ENCODE measurements at places on chromosomes 1 and 21.

GRCh38 chr1:184404727-184405027 is 17.8 kb downstream of the C1orf21 start:
- no peak for DNase-seq

DNA sequence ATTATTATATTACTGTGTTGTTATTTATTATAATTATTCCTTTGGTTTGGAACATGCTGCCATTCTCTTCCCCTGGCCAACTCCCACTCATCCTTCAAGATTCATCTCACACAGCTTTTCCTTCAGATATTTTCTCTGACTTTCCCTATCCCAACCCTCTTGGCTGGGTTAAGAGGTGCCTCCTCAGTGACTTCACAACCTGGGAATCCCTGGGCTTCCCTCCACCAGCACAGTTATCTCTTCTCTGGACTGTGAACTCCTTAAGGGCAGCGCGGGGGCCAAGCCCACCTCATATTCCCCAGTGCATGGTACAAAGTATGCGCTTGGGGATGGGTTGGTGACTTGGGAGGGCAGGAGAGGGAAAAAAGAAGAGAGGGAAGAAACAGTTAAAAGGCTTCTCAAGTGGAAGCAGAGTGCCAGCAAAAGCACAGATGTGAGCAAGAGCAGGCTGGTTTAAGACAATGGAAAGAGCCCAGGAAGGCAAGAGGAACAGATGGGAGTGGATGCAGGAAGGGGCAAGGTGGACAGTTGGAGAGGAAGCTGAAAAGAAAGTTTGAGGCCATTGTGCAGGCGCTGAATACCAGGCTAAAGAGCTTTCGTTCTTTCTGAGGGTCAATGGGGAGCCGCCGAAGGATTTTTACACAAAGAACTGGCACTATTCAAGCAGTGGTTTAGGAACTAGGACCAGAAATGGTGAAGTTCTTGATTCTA is 132.3 kb downstream of the BEND5 start:
- DNase-seq = no peak

GRCh38 chr21:46455575-46456385 is 2.9 kb upstream of the DIP2A start:
- DNase-seq = peak; percentile 74

DNA sequence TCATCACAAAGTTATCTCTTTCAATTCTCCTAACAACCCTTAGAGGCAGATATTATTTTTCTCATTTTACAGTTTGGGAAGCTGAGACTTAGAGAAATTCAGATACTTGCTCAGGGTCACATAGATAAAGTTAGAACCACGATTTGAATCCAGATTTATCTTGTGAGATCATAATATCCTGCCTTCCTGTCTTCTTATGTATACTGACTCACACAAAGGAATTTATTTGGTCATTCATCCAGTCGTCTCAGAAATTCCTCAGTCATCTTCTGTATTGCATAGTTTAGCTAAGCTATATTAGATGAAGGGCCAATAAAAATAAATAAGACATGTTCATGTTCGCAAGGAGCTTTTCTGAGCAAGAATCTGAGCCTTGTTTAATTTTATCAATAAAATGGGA is 35.8 kb upstream of the RUNX1 start:
- DNase-seq = peak; percentile 98

GRCh38 chr1:5768014-5768413 is 224.2 kb downstream of the NPHP4 start:
- DNase-seq = no peak

GRCh38 chr1:81409780-81410274 is 390.9 kb upstream of the ADGRL2 start:
- DNase-seq = no peak

DNA sequence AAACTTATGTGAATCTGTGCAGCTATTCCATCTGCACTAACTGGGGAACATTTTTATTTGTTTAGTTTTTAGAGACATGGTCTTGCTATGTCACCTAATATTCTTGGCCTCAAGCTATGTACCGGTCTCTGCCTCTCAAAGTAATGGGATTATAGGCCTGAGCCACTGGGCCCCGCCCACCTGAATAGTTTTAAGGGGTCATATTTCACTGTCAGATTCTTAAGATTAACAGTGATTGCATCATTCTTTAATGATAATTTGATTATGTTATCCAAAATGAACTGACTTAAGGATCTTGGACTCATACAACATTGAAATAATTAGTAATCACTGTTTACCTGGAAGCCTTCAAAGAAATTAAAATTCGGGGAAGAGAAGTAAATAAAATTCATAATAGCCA is 12.6 kb upstream of the KLF18 start:
- peak; percentile 57 for DNase-seq
